ENCODE measurements at places on chromosomes 1 and 21. TPM values are rescaled to one million over a fixed set of nuclear protein-coding genes. Genes with fewer than 3 reads are reported as not detected.

- DNase-seq: no peak
Observed at GRCh38 chr1:163013826-163014600, 55.1 kb upstream of the RGS4 start.

DNA sequence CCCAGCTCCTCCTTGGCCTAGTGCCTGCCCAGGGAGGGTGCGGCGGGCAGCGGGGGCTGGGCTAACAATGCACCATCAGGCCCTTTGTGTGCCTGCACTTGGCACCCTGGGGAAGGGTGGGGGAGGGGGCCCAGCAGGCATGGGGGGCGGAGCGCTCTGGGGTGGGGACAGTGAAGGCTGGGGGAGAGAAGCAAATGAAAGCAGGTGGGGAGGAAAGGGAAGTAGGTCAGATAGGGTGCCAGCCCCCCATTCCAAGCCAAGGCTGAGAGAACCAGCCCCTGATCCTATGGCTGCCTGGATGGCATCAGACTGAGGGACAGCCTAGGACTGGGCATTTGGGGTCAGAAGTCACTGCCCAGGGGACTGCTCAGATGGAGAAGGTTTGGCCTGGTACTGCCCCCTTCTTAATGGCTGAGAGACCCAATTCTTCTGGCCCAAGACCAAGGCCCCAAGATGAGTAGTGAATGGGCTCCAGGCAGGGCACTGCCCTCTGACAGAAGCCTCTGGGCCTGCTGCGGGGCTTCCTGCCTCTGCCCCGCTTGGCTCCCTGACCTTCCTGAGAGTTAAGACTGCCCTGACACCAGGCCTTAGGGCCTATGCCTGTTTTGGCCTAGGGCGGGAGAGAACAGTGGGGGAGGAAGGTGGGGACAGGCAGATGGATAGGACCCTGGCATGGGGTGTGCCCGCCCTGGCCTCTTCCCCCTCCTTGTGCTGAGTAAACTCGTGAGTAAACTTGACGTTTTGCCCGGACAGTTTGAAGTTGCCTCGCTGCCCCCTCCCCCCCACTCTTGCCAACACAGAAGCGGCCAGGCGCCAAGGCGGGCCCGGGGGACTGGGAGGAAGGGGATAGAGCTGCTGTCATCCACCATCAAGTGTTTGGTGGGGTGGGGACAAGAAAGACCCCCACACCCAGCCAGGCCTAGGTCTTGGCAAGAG lies 2.7 kb downstream of the ZBTB7B start:
- DNase-seq: peak; percentile 80

- no peak for DNase-seq
Observed at GRCh38 chr1:78359666-78360065, 131.1 kb upstream of the PTGFR start.

GRCh38 chr21:28696844-28697410 lies 295.8 kb downstream of the LTN1 start:
- no peak for DNase-seq

- DNase-seq: no peak
Observed at GRCh38 chr1:149993181-149993580, 17.3 kb downstream of the OTUD7B start.

DNA sequence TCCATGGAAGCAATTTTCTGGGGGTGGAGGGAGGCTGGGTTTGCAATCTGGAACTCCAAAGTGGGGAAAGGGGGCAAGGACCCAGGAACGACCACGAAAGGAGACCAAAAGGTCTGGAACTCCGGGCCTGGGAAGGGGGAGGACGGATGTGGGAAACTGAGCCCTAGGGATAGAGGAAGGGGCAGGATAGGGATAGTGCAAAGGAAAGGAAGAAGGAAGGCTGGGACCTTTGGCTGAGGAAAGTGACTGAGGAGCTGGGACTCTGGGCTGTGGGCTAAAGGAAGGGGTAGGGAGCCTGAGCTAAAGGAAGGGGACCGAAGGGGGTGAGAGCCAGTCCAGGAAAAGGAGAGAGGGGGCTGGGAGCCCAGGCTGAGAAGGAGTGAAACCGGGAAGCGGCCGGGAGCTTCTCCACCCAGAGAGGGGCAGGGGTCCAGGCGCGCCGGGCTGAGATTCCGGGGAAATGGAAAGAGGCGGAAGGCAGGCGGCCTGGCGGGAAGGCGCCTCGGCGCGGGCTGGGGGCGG lies 395 bp downstream of the SLC9A1 start:
- DNase-seq: no peak

DNA sequence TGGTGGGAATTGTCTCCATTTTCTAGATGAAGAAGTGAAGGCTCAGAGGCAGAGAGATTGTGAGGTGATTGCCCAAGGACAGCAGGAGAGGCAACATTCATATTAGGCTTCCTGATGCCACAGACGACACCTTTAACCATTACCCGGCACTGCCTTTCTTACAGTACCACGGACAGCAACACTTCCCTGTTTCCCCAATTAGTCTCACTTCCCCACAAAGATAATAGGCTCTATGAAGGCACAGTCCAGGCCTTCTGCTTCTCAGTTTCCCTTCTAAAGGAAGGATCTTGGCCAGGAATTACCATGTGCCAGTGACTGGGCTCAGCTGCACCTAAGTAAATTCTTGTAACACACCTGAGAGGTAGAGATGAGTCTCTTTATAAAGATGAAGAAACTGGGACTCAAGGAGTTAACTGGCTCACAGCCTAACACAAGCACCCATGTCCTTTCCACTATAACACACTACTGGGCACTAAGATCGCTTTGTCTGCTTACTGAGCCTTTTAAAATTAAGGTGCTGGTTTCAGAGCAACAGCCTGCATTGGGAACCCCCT lies 9.6 kb downstream of the IGSF9 start:
- DNase-seq: no peak

DNA sequence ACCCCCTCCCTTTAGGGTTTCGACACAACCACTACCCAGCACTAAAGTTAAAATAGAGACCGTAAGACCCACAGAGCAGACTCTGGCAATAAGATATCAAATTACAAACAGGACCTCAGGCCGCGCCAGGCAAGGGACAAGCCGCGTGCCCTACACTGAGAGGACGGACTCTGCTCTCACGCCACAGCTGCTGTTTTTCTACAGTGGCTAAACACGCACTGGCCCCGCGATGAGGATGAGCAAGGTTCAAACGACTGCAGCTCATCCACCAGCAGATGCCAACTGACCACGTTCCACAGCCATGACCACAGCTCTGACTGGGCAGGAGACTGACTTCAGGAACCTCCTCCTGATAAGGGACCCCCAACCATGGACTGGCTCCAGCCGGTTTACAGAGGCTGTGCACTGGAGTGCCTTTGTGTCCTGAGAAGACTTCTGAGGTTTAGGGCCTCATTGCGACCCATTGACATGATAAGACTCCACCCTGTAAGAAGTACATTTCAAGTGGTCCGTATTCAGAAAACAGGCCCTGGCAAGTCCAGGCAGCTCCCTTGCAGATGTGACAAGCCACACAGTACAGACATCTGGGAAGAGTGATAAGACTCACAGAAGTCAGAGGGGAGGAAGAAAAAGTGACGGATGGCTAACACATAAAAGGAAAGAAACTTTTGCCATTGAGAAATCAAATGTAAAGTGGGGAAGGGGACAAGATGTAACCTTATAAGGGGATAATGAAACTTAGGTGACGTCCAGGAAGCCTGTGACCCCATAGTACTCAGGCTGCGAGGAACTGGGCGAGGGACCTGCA lies 1.5 kb upstream of the KRTAP10-6 start:
- DNase-seq: no peak

DNA sequence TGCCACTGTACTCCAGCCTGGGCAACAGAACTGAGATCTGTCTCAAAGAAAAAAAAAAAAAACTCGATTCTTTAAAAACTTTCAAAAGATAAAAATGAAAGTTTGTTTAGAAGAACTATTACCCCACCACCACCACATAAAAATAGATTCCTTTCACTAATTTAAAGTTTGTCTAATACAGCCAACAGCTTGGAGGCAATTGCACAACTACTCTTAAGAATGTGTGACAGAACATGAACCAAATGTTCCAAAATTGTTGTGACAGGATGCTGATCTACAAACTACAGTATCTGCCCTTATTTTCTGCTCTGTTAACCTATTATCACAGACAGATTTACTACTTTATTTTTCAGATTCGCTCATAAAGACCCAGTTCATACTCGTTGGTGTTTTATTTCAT lies 5.5 kb upstream of the TGFBR3 start:
- DNase-seq: no peak

GRCh38 chr1:30920827-30921226 lies 12.3 kb upstream of the SDC3 start:
- no peak for DNase-seq

DNA sequence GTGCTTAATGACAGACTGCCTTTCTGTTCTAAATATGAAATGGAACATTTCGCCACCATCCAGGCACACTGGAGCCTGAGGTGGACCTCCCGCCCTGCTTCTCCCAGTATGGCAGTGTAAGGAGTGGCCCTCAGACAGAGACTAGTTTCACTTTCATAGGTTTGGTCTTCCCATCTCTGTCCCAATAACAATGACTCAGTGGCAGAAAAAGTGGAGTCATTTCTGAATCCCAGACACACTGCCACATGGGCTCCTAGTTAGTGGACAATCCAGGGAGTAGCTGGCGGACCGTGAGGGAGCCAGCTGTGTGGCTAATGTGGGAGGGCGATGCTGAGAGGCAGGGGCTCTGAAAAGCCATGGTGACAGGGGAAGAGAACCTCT lies 95.6 kb upstream of the TSPAN2 start:
- no peak for DNase-seq

- no peak for DNase-seq
Observed at GRCh38 chr1:151825204-151825603, 6.4 kb downstream of the RORC start.

DNA sequence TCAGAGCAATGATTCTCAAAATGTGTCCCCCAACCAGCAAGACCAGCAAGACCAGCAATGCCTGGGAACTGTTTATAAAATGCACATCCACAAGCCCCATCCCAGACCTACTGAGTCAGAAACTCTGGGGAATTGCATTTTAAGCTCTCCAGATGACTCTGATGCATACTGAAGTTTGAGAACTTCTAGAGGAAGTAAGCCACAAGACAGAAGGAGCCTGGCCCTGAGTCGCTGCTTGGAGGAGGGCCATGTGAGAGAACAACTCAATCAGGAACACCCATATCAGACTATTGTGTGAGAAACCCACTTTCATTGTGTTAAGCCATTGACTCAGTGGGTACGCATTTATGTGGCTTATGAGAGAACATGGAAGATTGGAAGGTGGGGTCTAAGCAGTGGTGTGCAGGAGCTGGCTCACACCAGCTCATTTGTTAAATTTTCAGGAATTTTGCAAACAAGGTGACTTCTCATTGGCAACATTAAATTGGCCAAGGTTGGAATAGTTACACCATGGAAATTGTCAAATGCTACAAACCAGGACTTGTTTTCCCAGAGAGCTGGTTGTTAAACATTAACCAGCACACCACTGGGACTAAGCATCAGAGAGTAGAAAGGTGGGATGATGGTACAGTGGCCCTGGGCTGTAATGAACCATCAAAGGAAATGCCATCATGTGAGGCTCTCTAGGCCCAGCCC lies 38.9 kb downstream of the ATP1A1 start:
- DNase-seq: no peak

DNA sequence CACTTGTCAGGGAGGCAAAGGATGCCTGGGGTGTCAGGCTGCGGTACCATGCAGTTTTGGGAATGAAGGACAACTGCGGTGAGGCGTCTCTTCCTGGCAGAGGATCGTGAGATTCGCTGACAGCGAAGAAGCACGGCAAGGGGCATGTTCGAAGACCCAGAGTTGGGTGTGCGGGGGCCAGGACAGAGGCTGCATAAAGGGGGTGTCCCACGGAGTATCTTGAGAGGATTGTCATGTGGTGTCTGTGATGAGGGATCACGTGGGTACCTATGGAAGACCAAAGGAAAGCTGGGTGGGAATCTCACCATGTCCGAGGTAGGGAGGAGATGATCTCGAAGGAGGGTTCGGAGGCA lies 372 bp downstream of the SLC25A44 start:
- no peak for DNase-seq

DNA sequence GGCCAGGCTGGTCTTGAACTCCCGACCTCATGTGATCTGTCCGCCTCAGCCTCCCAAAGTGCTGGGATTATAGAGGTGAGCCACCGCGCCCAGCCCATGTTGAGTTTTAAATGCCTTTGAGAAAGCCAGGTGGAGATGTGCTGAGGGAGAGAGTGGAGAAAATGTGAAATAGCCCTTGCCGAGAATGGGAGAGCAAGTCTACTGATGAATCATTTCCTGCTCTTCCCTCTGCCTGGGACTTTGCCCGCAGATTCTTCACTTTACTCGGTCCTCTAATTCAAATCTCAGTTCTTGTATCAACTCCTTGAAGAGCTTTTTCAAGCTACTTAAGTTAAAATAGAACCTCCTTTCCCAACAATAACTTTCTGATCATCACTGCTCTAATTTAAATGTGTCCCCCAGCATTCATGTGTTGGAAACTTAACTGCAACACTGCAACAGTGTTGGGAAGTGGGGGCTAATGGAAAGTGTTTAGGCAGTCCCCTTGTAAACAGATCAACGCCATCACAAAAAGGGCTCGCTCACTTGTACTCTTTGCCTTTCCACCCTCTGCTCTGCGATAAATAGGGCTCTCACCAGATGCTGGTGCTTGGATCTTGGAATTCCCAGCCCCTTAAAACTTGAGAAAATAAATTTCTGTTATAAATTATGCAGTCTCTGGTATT lies 27.8 kb downstream of the OSBPL9 start:
- no peak for DNase-seq

GRCh38 chr1:110915804-110916203 lies 42.9 kb downstream of the CD53 start:
- DNase-seq: no peak

DNA sequence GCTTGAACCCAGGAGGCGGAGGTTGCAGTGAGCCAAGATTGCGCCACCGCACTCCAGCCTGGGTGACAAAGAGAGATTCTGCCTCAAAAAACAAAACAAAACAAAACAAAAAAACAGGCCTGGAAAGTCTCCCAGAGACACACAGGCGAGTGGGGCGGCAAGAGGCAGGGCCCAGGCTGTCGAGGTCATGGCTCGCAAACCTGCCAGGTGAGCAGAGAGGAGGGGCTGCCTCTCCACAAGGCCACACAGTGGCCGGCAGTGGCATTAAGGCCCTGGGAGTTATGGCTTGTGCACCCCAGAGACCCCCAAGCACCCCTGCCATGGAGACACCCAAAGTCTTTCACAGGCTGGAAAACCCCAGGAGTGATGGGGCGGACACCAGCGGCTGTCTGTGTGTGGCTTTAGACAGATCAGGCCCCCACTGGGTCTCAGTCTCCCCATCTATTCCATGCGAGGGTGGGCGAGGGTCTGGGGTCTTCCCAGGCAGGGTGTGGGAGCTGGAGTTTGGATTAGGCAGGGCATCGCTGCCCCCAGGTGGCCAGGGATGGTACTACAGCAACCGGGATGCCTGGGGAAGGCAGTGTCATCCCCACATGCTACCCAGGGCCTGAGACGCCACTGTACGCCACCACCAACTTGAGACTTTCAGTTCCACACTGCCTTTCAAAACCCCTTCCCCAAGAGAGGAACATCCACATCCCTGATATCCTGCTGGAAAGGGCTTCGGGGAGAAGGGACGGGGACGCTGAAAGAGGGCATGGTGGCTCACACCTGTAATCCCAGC lies 7.3 kb upstream of the CTRC start:
- peak; percentile 77 for DNase-seq

GRCh38 chr1:74791491-74791890 lies 58.5 kb downstream of the TYW3 start:
- no peak for DNase-seq

SEC16B gene
- polyA plus RNA-seq: 19.0 TPM

SYTL1 gene
- 0.46 TPM for polyA plus RNA-seq

CELA2A gene
- not detected for polyA plus RNA-seq

HCRTR1 gene
- polyA plus RNA-seq: 1.5 TPM

GPR153 gene
- 3.7 TPM for polyA plus RNA-seq

CLK2 gene
- polyA plus RNA-seq: 47.1 TPM

SYDE2 gene
- 3.0 TPM for polyA plus RNA-seq

TMPRSS2 gene
- not detected for polyA plus RNA-seq

THEM5 gene
- polyA plus RNA-seq: not detected

Measured in heart right ventricle (tissue), 16 donors.